KBM-7 (cell line): ENCODE measurements at places on chromosomes 16 and 17.

DNA sequence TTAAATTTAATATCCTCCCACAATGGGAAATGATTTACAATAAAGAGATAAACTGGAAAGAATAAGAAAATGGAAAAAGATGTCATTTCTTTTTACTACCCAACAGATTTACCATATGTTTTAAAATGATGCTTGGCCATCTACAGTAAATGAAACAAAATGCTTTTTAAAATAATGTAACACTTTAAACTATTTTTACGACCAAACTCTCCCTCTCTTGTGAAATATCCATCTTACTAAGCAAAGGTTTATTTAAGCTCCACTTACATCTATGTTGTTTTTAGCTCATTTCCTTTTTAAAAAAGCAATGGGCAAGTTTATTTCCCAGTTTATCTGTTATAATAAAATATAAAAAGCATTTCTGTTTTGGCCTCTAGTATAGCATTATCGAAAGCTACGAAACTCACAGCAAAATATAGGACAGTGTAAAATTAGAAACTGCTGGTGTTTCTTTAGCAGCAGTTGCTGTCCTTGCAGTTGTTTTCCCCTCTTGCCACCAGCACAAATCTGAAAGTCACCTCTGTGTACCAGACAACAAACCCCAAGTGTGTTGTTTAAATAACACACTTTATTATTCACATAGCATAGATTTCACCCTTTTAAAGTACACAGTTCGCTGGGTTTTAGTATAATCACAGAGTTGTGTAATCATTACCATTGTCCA lies 195.1 kb downstream of the CDRT15L2 start:
- DNase-seq: no peak

GRCh38 chr17:72654706-72655105 lies 437.8 kb downstream of the SLC39A11 start:
- DNase-seq: no peak

GRCh38 chr16:49590166-49590871 lies 216.7 kb downstream of the C16orf78 start:
- DNase-seq: no peak

- peak; percentile 49 for DNase-seq
These were observed 8.1 kb downstream of the DEF8 start for GRCh38 chr16:89956505-89957215.

DNA sequence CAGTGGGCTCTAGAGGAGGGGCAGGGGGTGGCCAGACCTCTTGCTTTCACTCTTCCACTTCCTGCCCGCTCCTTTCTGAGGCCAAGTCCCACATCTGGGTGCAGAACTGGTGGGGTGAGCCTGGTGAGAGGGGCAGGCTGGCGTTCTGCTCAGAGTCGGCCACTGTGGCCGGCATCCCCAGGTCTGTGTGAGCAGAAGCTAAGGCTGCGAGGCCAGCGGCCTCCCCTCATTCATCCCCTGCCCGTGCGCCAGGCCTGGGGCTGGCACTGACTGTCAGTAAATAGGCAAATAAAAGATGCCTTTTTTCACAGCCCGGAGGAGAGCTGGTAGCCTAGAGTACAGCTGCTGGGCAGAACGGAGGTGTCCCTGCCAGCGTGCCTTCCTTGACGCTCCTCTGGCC lies 1.2 kb downstream of the DEF8 start:
- no peak for DNase-seq

GRCh38 chr16:80936410-80936809 lies 70.3 kb downstream of the CMC2 start:
- DNase-seq: no peak

DNA sequence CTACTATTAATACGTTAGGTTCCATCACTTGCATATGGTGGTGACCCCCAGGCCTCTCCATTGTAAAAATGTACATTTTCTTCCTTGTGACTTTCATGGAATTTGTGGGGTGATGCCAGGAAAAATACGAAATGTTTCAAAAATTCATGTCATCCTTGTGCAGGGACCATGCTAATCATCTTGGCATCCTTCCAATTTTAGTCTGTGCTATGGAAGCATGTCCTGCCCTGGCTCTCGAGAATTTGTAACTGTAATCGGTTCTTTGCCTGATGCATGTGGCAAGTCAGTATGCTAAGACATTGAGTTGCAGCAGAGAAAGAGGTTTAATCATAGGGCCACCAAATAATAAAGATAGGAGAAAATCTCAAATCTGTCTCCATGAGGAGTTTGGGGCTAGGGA lies 14.3 kb upstream of the GINS3 start:
- DNase-seq: no peak

DNA sequence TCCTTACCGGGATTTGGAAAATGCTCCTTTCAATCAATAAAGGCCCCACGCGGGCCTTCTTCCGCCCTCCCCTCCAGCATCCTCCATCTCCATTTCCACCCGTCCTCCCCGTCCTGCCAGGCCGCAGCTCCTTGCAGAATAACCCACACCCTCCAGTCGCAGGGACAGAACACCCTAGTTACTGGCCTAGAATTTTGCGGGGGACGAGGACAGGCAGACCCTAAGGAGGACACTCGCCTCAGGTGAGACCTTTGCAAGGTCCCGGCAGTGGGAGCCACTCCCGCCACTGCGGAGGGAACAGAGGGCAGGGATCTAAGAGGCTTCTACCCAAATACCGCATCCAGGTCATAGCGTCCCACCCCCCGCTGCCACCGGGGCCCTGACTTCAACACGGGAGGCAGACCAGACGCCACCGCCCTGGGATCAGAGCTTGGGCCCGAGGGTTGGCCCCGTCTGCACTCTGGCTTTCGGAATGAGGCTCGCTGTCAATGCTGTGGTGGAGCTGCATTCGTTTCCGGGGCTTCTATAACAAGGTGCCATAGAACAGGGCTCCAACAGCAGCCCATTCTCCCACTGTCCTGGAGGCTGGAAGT lies 26.8 kb downstream of the SLC25A10 start:
- no peak for DNase-seq

DNA sequence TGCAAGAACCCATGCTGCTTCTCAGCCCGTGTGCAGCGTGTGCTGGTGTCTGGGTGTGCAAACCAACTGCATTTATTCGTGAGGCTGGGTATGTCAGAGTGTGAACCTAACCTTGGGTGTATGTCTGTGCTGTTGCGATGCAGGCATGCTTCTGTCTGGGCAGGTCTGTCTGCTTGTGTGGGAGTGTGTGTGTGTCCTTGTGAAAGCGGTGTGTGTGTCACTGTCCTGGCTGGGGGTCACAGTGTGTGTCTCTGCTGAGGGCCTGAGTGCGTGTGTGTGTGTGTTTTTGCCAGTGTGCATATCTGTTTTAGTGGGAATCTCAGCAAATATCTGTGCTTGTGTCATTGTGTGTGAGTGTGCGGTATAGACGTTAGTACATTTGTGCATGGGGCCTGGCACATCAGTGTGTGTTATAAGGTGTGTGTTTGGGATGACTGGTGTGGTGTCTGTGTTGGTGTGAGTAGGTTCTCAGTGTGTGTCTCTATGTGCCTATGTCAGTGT lies 121.8 kb downstream of the CYLD start:
- DNase-seq: no peak

DNA sequence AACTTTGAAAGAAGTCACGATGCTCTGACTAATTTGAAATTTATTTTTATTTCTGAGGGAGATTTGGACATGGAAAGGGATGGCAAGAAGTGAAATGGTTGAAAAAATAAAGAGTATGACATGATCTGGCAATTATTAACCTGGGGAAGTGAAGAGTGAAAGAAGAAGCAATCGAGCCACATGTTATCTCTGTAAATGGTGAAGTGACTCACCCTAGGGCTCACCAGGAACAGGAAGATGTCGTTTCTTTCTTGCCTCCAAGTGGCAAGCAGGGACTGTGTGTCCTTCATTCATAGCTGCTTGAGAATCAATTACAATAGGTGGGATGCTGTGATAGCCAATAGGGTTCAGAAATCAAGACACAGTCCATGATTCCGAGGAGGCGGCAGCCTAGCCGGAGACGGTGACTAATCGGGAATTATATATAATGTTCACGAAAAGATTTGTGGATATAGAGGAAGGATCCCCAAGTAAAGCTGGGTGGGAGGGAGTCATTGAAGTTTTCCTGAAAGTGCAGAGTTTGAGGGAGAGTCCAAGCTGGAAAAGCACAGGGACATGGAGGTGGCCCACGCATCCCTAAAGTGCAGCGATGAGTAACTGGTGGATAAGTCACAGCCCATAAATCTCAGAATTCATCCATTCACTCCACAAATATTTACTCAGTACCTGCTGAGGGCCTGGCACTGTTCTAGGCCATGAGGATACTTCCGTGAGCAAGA lies 18.2 kb upstream of the KRT20 start:
- no peak for DNase-seq

DNA sequence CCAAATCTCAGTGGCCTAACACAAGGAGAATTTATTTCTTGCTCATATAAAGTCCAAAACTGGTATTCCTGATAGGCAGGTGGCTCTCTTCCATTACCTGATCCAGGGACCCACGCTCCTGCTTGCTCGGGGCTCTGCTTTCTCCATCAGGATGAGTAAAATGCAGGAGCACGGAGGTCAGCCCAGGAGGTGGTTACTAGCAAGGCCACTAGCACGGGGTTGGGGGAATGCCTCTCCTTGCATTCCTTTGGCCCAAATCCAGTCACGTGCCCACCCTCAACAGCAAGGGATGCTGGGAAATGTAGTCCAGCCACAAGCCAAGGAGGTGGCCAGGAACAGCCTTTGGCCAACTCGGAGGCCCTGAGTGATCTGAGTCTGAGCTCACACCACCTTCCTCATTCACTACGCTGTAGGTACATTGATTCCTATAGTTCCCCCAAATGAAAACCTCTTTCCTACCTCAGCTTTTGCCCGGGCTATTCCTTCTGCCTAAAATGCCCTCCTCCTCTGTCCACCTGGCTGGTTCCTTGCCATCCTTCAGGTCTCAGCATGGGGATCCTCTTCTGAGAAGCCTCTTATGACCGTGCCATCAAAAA lies 38.3 kb upstream of the HAPSTR1 start:
- DNase-seq: peak; percentile 37

DNA sequence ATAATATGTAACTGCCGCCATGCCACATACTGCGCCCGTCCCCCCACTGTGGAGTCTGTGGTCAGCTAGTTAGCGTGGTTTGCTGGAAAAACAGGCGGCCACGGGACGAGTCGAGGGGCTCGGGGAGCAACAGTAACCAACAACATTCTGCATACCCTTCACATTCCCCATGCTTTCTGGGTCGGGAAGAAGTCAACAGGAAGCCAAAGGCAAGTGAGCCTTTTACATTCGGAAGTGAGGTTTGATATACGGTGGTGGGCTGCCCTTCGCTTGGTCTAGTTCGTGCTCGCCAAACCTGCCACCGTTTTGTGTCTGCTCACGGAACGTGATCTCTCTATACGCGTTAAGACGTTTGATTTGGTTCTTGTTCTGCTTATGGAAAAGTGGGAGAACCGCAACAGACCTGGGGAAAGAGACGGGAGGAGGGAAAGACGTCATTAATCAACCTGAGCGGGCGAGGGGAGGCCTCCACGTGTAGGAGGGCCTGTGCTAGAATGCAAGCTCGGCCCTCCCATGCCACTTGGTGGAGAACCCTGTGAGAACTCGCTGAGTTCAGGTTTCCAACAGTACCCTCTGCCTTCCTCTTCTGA lies 28.9 kb upstream of the CFAP20 start:
- no peak for DNase-seq

DNA sequence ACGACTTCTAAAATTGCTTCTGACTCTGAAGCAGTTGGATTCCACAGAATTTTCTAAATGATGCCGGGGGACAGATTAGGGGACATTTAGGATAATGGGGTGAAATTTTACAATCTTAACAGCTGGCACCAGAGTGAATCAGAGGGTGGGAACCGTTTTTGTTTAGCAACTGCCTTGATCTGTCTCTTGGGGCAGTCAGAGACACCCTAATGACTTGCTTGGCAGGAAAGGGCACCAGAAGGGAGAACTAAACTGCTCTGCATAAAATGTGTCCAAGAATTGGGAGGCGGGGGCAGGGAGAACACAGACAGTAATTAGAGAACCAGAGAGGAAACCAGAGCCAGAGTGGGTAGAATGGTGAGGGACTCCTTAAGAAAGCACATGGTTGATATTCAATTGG lies 6.1 kb upstream of the ABCC12 start:
- no peak for DNase-seq

DNA sequence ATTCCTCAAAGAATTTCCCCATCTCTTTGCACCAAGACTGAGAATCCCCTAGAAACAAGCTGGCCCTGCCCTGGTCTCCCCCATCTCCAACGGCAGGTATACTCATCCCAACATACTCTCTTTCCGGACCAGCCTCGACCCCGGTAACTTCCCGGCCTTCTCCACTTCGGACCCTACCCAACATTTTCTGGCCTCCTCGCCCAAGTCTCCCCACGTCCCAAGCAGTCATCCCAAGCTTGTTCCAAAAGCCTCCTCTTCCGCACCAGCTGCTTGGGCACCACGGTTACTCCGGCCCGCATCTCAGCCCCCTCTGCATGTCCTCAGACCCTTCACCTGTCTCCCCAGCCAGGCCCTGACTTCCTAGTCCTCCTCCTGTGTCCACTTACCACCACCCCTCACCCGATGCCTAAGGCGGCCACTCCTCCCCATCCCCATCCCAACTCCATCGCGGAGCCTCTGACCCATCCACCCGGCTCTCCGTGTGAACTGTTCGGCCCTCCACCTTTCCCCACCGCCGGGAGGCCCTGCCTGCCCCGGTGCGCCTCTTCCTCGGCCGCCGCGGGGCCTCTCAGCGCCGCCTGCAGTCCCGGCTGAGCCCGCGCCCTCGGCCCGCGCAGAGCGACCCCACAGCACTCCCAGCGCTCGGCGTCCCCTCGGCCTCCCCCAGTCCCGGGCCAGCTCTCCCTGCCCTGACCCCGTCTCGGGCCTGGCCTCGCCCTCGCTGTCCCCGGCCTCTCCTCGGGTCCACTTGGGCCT lies 994 bp downstream of the PITPNA start:
- no peak for DNase-seq

DNA sequence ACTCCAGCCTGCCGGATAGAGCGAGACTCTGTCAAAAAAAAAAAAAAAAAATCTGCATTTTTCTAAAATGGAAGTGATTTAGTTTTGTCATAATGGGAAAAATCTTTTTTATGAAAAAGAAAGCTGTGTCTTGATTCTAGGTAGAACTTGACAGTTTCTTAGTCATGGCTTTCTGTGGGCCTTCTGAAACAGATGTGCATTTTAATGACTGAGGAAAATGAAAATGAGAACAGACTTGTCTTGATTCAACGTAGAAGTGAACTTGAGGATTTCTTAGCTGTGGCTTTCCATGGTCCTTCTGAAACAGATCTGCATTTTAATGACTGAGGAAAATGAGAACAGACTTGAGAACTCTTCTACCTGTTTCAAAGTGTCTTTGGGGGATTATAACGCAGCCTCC lies 171.7 kb downstream of the VPS53 start:
- no peak for DNase-seq

DNA sequence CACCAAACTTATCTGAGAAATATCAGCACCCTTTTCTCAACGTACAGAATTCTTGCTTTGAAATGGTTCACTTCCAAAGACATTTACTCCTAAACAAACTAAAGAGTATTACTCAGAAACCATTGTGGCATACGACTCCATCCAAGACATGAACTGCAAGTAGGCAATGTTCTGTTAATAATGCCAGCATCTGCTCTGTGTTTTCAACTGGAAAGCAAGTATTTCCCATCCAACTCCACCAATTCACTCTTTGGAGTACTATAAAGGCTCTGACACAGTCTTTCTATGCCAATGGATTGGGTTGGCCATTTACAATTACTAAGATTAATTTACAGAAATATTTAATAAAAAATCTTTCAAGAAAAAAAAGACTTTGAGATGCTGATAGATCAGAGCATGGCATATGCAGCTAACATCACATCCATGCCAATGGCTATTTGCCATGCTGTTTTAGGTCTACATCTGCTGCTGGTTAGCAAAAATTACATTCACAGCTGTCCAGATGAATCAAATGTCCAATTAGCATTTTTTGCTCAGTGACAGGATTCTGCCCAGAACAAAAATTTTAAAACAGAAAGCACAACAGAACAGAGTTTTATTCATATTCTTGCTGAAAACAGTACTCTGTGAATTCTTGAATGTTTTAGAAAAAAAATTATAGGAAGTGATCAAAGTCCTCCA lies 65.9 kb upstream of the HLF start:
- DNase-seq: no peak
